Inflammatory macrophage treated with lipopolysaccharide for 1 hour (primary cell): ENCODE measurements at places on chromosomes 1 and 21.

DNA sequence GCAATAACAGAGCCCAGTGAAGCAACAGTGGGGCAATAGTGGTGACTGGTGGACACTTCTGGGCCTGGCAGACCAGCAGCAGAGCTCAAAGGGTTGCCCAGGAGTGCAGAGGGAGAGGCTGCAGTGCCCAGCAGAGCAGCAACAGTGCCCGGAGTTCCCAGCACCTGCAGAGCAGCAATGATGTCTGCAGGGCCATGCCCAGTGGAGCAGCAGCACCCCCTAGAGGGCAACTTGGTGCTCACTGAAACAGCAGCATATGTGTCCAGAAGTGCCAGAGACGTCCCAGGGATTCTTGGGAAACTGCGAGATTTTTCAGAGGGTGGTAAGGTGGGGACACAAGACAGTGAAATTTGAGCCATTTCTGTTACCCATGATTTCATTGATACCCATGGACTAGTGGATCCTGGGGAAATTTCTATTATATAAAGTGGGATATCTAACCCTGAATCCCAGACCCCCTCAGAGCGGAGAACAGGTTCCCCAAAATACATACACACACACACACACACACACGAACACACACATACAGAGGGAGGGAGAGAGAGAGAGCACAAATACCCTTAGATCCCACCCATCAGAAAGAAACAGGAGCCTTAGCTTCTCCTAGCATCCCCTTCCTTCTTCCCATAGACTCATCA lies 156.9 kb upstream of the GJB5 start:
- DNase-seq = peak; percentile 28

GRCh38 chr21:46455575-46456385 lies 2.9 kb upstream of the DIP2A start:
- no peak for DNase-seq

- no peak for DNase-seq
Measured at GRCh38 chr1:164672588-164672987, 113.6 kb downstream of the PBX1 start.

GRCh38 chr1:3898994-3899753 lies 898 bp downstream of the C1orf174 start:
- DNase-seq = no peak

DNA sequence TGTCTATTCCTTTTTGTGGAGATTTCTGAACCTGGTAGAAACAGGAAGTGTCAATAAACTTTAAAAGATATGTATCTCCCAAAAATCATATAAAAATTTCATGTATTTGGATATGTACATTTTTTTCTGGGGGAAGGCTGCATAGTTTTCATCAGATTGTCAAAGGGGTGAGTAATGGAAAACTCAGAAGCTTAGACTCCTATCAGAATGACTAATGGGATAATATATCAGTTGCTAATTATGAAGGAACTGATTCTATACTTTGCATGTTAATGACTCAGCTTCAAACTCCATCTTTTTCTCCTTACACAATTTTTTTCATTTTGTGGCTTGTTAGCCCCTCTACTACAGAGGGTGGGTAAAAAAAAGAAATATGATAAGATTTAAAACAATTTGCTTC lies 55.9 kb downstream of the GON4L start:
- no peak for DNase-seq

DNA sequence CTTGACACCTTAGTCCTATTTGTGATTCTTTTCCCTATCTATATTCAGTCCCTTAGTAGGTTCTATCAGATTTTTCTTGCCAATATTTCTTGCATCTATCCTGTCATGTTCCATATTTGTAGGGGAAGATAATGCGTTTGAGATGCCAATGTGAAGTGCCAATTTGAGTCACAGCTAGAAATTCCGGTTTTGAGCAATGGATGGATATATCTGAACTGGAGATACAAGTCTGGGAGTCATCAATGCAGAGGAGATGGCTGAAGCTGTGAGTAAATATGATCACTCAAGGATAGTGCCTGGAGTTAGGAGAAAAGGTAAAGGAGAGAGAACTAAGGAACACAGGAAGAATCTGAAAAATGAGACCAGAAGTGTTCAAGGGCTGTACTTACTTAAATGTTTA lies 93.8 kb downstream of the COQ8A start:
- DNase-seq = no peak

DNA sequence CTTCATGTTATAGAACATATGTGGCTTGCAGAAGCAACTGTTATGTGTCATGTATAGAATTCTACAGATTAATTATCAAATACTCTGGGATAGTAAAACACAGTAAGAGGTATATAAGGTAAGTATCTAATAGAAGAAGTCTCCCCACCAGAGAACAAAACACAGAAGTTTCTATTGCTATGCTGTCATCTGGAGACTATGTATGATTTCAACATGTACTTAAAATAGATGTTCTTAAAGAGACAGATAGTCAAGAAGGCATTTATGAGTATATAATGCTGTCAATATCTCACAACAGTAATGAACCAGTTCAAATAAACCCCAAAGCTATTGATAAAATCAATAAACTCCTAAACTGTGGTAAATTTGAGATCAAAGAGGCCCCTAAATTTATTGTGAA lies 8.1 kb upstream of the ADCY10 start:
- DNase-seq = peak; percentile 44

DNA sequence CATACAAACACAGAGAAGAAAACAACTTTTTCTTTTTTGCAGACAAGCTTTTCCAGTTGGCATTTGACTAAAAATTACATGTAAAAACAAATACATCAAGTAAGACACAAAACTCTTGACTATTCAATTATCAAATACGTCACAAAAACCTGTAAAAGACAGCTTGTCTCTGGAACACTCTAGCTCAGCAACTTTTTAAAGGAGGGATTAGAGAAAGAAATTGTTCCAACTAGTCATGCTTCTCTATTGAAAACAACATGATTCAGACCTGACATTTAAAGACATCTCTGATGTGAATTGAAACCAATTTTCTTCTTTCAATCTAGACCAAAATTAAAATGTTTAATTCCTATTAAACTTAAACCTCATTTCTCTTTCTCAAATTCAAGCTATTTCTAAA lies 30.3 kb downstream of the SMYD3 start:
- no peak for DNase-seq

DNA sequence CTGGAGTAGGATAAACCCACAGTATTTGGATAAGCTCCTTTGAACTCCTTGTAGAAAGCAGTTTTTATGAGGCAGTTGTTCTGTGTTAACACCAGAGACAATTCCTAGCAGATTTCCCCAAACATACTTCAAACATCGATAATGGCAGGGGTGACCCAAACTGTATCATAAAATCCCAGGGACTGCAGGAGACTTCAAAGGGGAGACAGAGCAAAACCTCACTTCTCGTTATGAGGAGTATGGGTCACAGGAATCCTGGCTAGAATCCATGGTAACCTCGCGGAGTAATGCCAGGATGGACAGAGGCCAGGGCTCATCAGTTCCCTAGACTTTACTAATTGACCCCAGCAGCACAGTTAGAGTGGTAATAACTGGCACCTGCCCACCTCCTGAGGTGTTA lies 148.0 kb downstream of the DHRS3 start:
- no peak for DNase-seq

DNA sequence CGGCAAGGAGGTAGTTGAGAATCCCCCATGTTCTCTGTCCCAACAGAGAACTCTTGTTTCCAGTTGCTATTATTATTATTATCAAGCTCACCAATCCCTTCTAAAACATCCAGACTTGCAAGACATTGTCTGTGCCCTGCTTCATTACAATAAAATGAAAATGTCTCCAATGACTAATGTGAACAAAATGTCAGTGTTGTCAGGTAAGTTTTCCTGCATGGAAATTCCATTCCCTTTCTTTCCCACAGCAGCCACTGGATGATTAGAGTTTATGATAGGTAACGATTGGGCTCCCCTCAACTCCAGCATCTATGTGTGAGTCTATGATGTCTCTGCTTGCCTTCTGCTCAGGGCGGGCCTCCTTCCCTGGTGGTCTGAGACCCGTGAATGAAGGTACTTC lies 8.9 kb upstream of the DYRK1A start:
- no peak for DNase-seq

DNA sequence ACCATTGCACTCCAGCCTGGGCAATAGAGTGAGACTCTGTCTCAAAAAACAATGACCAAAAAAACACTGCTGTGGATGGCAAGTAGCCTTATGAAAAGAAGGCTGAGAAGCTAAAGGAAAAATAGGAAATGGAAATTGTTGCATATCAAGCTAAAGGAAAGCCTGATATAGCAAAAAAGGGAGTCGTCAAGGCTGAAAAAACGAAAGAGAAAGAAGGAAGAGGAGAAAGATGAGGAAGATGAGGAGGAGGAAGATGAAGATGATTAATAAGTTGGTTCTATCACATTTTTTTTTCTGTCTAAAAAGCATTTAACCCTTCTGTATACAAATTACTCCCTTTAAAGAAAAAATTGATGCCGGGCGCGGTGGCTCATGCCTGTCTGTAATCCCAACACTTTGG lies 10.2 kb upstream of the PRDX1 start:
- DNase-seq = peak; percentile 40

- DNase-seq = no peak
Measured at GRCh38 chr1:27471477-27471876, 18.5 kb downstream of the WASF2 start.

DNA sequence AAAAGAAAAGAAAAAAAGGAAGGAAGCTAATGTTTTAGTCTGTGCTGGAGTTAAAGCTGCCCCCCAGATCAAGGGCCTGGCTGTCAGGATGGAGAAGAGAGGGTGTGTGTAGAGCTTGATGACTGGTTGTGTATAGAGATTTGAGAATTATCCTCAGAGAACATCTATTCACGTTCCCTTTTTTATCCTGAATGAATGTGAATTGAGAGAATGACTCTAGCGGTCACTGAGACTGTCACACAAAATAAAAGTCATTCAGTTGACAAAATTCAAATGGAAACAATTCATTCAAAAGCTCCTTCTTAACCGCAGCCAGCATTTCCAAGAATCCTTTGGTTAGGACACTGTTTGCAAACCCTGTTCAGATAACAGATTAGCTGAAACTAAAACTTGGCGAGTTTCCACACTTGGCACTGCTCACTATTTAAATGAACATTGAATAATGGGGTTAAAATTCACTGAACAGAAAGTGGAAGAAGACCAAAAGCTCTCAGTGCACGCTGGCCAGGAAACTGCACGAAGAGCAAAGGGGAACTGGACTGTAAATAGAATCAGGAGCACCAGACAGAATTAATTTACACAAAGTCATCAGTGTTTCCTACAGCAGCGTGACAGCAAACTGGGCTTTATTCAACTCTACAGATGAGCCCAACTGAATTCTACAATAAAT lies 13.6 kb upstream of the FAM89A start:
- DNase-seq = peak; percentile 61

DNA sequence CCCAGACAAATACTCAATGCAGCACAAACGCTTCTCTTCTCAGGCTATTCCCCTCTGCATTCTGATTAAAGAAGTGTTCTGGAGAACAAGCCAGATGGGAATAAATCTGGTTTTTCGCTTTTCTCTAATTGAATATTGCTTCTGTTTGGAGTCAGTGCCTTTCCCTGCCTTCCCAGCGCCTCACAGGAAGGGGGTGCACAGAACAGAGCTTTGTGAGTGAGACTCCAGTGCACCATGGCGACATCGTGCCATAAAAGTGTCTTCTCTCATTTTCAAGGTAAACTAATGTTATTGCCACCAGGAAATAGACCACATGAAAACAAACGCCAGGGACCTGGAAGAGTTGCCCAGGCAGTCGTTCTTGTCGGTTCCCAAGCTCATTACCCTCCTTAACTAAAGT lies 43.6 kb upstream of the SLC45A1 start:
- DNase-seq = no peak

DNA sequence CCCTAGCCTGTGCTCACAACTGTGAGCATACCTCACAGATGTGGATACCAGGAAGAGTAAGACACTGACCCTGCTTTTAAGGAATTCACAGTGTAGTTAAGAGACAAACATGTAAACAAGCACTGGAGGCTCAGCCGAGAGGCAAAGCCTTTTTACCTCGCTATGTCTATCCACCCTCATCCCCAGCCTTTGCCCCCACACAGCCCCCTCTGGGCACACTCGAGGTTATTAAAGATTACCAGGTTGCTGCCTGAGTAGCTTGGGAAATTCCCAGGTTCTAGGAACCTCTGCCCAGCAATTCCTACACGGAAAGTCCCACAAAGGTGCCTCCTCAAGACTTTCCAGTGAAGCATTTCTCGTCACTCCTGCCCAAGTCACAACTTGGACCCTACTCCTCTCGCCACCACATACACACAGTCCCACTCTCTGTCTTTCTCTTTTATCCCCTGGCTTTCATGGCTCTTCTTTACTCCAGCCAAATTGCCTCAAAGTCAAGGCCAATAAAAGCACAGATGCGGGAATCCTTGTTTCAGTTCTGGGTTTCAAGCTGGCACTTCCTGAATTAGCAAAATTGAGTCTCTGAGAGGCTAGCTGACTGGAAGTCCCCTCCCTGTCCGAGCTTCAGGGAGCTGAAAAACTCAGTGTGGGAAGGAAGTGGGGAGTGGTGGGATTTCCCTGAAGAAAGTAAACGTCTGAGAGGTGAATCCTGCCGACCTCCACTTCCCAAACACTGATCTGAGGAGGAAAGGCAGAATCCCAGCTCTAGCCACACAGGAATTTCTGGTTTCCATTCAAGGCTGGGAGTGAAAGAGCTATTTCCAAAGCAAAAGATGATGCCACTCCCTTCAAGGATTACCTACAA lies 7.6 kb downstream of the DENND2D start:
- peak; percentile 85 for DNase-seq

- DNase-seq = no peak
Measured at GRCh38 chr1:25771221-25772114, 28.5 kb upstream of the SELENON start.
